NCI-H187 (cell line): ENCODE measurements at places on chromosomes 16 and 17.

DNA sequence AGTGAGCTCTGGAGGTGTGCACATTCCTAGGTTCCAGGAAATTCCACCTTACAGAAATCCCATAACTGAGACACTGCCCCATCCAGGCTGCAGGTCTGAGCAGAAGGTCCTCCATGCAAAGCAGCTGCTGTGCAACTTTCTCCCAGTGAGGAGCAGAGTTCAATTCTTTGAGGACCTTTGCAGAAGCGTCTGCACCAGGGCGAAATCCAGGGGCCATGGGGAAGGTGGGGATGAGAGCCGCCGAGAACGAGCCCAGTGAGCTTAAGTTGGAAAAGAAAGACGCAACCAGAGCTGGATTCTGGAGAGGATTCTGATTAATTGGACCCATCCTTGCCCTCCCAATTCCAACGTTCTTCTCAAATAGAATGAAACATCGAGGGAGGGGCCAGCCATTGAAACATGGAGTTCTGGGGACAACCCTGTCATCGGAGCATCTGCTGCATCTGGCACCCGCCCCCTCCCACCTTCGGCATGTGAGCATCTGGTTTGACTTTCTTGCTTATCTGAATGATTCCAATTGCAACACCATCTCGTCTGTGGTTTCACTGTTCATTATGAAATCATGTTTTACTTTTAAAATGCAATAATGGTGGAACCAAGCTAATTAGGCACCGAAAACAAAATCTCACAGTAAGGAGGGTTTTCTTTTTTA lies 190.6 kb upstream of the FOXF1 start:
- DNase-seq: no peak

GRCh38 chr17:75592348-75593020 lies 4.9 kb downstream of the MYO15B start:
- DNase-seq: no peak

- DNase-seq: no peak
Observed at GRCh38 chr17:69593716-69594115, 179.2 kb downstream of the MAP2K6 start.

DNA sequence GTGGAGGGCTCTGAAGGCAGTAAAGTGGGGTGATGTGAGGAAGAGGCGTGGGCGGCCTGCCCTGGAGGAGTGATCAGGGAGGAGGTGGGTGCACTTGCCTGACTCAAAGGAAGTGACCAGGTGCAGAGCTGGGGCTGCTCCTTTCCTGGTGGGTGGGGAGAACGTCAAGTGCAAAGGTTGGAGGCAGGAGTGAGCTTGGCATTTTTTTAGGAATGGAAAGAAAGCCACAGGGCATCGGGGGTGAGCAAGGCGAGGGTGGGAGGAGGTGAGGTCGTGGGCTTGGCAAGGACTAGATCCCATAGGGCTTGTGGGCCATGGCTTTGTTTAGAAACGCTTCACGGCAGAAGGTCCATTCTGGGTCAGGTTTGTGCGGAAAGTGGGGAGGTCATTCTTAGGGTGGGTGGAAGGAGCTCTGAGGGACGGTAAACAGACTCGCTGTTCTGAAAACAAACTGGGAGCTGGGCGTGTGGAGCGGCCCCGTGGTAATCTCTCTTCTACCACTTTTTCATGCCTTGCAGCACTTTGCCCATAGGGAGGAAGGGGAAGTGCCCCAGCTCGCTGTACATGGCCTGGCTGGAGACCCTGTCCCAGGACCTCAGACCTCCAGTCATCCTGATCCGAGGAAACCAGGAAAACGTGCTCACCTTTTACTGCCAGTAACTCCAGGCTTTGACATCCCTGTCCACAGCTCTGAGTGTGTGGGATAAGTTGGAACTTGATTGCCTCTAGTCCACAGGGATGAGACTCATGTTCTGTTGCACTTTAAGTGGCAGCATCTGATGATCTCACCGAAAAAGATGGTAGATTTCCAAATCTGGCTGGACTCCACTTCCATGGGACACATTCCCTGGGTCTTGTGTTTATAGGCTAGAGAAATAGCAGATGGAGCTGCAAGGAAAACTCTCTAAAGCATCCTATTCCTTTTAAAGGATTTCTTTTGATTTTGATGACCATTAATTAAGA lies 18.9 kb upstream of the HERPUD1 start:
- DNase-seq: no peak

DNA sequence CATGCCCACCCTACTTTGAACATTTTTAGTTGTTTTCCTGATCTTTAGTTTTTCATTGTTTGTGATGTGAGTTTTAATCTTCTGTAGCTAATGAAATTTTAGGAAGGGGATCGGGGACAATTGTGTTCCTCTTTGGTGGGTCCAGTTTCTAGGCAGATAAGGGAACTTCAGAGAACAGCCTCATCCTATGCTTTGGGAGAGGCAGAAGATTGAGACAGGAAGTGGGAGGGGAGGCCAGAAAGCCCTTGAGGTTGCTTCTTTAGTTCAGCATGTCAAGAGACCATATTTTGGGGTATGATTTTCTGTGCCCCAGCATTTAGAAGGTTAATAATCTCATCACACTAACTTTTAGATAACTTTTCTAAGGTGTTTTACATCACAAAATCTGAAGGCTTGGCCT lies 191.0 kb downstream of the TANC2 start:
- no peak for DNase-seq

DNA sequence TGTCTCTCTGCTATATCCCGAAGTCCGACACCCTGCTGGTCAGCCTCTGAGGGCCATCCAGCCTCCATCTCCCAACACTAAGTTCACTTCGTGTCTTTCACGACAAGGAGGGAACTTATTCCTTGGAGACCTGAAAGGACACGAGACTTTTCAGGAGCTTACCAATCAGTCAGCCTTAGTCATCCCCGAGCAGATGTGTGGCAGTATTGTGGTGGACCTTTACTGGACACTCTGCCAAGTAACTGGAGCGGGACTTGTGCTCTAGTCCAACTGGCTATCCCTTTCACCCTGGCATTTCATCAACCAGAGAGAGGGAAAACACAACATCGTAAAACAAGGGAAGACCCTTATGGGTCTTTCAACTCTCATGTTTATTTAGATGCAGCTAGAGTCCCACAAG lies 87.1 kb downstream of the EMP2 start:
- DNase-seq: no peak

- no peak for DNase-seq
Observed at GRCh38 chr17:62090021-62090824, 25.1 kb upstream of the MED13 start.

- no peak for DNase-seq
Observed at GRCh38 chr17:39705786-39706348, 6.0 kb downstream of the ERBB2 start.

DNA sequence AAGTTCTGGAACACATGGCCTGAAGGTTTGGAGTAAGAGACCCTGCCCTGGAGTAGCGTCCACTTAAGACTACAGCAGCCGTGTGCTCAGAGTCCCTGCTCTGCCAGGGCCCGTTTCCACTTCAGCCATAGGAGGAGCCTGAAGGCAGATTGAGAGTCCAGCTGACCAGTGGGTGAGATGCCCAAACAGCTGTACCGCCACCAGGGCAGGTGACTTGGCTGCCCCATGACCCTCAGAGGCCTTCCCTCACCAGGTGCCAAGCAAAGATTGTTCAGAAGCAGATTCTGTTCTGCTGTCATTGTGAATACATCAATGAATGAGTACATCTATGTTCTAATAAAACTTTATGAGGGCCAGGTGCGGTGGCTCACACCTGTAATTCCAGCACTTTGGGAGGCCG lies 178.8 kb downstream of the RAB11FIP4 start:
- DNase-seq: no peak

DNA sequence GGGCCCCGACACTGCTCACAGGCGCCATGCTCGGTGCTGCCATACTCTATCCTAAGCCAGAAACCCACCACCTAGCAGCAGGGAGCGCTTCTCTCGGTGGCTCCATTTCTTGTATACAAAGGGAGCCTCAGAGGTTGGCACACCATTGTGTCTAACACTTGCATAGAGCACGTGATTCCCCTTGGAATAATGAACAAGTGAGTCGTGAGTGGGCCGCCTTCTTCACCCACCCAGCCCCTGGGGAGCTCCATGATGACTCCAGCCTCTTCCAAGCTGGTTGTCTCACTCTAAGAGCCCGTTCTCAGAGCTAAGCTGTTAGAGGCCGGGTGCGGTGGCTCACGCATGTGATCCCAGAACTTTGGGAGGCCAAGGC lies 82.3 kb upstream of the ZNF469 start:
- no peak for DNase-seq

DNA sequence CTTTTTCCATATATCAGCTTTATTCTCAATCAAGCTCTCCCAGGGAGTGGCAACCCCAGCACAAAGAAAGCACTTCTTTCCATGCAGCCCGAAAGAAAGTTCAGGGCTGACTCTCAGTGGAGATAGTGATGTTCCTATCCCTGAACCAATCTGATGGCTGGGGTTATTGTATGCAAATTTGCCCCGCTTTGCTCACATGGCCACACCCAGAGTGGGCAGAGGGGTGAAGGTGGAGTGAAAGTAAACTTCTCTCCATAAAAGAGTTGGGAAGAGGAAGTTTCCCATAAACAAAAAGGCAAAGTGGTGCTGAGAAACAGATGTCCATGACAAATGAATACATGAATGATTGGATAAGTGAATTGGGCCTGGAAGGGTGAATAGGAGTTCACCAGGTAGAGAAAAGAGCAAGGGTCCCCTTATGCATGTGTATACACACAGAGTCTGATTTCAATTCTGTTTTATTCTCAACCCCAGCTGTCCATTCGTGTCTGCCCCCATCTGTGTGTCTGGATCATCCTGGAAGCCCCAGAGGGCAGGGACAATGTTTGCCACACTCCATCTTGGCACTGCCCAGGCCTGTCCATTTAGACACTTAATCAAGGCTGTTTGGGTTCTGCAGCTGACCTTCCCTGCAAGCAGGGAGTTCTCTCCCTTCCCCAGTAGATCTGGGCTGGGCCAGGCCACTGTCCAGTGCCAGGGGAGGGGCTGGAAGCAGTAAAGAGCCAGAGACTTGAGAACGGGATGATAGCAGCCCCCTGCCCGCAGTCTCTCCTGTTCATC lies 14.1 kb upstream of the NGFR start:
- DNase-seq: no peak

DNA sequence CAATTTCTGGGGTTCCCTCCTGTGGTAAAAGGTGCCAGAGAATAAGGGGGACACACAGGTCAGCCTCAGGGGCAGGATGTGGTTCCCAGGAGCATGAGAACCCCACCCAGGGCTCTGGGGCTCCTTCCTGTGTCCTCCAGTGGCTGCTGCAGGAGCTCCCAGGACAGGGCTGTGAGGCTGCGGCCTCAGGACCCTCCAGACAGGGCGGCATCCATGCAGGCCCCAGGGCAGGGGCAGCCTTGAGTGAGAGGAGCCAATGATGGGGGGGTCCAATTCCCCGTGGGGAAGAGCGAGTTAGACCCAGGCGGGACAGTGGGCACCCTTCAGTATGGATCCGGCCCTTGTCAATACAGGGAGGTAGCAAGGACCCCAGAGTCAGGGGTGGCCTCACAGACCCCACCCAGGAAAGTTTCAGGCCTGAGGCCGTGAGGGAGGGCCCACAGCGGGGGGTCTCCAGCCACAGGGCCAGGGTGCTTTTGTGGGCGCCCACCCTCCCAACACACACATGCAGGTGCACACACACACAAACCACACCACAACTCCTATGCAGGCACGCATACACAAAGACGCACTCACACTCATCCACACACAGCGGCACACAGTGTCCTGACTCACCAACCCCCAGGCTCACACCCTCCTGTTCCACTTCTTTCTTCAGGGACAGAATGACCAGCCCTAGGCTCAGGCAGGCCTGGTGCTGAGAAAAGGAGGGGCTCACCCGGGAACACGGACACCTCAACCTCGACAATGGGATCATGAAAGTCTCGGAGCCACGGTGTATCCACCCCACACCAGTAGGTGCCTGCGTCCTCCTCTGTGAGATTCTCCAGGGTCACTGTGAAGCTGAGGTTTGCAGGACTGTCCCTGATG lies 1.8 kb downstream of the CD300C start:
- DNase-seq: no peak

DNA sequence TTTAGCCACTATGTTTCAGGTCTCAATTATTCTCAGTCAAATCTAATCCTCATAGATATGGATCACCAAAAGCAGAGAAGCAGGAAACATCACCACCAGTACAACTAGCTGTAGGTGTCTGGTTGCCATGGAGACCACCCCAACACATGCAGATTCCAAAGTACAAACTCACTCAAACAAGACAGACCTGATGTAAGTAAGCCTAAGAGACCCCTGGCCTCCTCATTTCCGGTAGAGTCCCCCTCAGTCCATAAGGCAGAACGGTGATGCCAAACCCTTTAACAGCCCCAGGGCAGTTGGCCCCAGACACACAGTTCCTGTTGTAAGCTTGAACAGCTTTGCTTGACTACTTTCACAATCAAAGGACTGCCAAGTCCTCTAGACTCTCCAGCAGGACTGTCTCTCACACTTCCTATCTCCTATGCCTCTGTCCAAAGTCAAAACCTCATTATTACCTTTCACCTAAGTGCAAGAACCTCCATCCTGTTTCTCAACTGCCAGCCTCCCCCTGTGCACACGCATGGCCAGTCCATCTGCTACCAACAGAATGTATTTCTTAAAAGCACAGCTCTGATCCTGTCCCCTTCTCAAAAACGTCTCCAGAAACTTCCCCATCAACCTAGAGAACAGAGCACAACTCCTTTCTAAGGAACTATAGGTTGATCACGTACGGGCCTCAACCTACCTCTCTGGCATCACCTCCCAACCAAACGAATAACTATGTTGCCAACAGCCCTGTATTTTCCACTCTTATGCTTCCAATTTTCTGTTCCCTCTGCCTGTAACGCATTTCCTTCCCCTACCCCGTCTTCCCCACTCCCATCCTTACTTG lies 23.9 kb downstream of the SLC39A11 start:
- DNase-seq: no peak

DNA sequence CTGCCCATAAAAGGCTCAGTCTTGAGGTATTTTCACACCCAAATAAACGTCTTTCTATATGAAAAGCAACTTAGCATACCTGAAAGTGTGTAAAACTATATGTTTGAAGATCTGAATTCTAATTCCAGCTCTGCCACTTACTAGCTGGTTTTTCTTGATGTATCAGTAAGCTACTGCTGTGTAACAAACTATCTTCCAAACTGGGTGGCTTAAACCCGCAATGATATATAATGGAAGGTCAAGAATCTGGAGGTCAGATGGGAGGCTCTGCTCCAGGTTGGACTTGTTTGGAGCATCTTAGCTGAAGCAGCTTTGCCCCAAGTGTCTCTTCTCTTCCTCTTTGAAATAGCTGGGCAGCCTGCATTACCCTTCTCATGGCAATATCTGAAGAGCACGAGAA lies 164.3 kb upstream of the IRX5 start:
- DNase-seq: no peak

DNA sequence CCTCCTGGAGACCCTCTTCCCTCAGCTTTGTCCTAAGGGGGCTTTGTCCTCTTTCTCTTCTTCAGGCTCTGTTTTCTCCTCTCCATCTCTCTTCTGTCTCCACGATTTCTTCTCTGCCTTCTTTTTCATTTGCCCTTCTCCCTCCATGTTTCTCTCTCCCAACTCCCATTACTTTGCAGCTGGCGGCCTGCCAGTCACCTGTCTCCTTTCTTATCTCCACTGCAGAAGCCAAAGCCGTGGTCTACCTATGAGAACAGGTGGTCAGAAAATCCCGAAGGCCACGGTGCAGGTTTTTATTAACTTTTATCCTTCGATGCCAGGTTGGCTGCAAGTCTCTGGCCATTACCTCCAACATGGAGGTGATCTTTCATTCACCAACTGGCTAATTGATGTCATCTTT lies 45.1 kb downstream of the FZD2 start:
- no peak for DNase-seq

- no peak for DNase-seq
Observed at GRCh38 chr17:59493867-59494266, 71.5 kb upstream of the DHX40 start.

- no peak for DNase-seq
Observed at GRCh38 chr17:77959126-77959925, 823 bp downstream of the TNRC6C start.

- DNase-seq: no peak
Observed at GRCh38 chr17:65385726-65386125, 175.7 kb downstream of the AXIN2 start.

- DNase-seq: no peak
Observed at GRCh38 chr16:88713568-88714419, 7.5 kb downstream of the CTU2 start.
